ENCODE measurements at places on chromosomes 7 and 10.

- no peak for DNase-seq
Measured at GRCh38 chr10:73841061-73841421, 29.6 kb upstream of the NDST2 start.

GRCh38 chr7:42907316-42907715 is 4.6 kb downstream of the C7orf25 start:
- DNase-seq, result no peak

- DNase-seq, result no peak
Measured at GRCh38 chr7:143322760-143323633, 7.1 kb downstream of the CLCN1 start.

DNA sequence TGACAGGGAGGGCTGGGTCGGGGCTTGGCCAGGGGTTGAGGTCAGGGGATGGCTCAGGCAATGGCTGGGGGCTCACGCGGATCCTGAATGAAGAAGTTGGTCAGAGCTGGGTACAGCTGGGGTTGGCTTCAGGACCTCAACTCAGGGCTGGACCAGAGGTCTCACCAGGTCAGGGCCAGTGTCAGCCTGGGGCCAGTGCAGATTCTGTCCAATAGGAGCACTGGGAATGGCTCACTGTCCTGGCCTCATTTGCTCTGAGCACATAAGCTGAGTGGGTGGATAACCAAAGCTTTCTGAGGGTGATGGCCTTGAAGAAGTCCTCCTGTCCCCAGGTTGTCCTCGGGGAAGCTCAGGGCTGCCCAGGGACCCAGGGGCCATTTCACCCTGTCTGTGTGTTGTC is 54.9 kb upstream of the PCBD1 start:
- no peak for DNase-seq

- DNase-seq, result no peak
Measured at GRCh38 chr7:51279391-51280023, 37.1 kb downstream of the COBL start.

- no peak for DNase-seq
Measured at GRCh38 chr7:115642194-115642593, 388.4 kb downstream of the TFEC start.

DNA sequence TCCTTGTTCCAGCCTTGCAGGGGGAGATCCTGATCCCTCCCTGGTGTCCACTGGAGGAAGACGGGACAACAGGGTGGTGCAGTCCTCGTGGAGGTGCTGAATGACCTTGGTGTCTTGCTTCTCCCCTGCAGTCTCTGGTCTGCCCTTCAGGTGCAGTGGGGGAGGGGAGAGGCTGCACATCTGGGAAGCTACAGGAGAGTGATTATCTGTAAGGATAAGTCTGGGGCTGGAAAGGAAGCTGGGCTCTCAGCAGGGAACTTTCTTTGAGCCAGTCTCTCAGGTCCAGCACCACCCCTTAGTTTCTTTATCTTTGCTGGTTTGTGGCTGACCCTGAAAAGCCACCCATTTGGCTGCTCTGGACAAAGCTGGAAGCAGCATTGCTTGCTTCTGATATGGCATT is 275.6 kb downstream of the CCSER2 start:
- no peak for DNase-seq

GRCh38 chr7:33671531-33672262 is 233.6 kb upstream of the BMPER start:
- no peak for DNase-seq

GRCh38 chr10:987620-987869 is 689 bp upstream of the GTPBP4 start:
- no peak for DNase-seq

- no peak for DNase-seq
Measured at GRCh38 chr7:50397320-50397970, 52.7 kb downstream of the FIGNL1 start.

DNA sequence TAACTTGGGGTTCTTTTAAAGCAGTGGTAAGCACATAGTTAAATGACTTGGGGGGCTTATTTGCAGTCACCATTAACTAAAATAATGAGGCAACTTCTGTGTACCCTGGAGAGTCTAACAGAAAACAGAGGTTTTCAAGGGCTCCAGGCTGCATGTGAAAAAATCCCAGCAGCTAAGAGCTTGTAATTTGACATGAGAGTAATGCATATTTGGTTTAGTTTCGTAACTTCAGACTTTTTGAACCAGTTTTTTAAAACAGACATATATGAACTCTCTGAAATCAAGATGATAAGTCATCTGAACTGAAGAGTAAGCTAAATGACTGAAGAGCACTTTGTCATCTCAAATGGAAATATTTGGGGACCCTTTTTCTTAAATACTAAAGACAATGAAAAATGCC is 40.2 kb upstream of the IFRD1 start:
- DNase-seq, result no peak

GRCh38 chr7:66950763-66951162 is 29.7 kb downstream of the TMEM248 start:
- DNase-seq, result no peak

DNA sequence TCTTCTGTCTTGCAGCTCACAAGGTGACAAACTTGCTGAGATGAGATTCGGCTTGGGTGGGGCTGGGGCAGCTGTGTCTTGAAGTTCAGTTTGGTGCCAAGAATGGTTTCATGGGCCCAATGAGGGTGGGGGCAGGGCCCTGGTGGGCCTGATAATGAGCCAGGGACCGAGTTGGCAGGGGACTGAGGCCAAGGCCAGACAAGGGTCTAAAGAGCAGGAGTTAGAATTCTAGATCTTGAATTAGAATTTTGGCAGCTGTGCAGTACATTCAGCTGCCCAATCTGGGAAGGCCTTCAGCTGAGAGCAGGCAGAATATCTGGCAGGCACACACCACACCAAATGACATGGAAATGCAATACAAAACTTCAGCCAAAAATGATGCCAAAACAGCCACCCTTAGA is 1.5 kb upstream of the JAZF1 start:
- no peak for DNase-seq

GRCh38 chr7:110210941-110211608 is 879.9 kb upstream of the LRRN3 start:
- DNase-seq, result no peak

GRCh38 chr10:110706690-110707098 is 62.6 kb downstream of the RBM20 start:
- DNase-seq, result no peak

GRCh38 chr10:25047591-25048301 is 31.3 kb downstream of the THNSL1 start:
- DNase-seq, result no peak

DNA sequence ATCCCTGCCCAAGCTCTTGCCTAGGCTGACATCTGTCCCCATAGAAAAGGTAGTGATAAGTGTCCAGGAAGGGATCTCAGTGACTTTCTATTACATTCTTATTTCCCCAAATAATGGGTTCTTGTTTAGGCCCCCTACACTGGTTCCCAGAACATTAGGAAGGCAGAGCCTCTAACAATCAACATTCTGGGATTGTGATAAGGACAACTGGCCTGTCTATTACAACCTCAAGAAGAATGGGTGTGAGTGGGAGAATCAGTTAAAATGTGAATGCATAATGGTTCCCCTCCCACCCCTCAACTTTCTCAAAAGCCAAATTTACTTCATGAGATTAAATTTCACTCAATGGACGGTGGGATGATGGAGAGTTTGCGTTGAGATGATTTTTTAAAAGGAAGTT is 6.4 kb upstream of the ANKRD1 start:
- no peak for DNase-seq

GRCh38 chr10:101189461-101190401 is 39.5 kb downstream of the LBX1 start:
- DNase-seq, result no peak

DNA sequence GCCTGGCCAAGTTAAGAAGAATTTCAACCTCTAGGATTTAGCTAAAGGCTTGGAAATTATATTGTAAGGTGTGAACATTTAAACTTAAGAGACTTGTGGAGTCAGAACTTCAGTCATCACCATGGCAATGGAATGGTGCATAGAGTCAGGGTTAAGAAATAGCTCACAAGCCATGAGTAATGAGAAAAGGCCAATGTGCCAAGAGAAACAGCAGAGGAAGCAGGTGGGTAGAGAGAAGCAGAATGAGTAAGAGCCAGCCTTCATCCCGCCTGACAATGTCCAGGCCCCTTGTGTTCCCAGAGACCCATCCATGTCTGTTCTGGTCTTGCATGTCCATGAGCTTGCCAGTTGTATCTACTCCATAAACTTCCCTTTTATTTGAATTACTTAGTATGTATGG is 62.6 kb upstream of the TBX20 start:
- DNase-seq, result no peak

DNA sequence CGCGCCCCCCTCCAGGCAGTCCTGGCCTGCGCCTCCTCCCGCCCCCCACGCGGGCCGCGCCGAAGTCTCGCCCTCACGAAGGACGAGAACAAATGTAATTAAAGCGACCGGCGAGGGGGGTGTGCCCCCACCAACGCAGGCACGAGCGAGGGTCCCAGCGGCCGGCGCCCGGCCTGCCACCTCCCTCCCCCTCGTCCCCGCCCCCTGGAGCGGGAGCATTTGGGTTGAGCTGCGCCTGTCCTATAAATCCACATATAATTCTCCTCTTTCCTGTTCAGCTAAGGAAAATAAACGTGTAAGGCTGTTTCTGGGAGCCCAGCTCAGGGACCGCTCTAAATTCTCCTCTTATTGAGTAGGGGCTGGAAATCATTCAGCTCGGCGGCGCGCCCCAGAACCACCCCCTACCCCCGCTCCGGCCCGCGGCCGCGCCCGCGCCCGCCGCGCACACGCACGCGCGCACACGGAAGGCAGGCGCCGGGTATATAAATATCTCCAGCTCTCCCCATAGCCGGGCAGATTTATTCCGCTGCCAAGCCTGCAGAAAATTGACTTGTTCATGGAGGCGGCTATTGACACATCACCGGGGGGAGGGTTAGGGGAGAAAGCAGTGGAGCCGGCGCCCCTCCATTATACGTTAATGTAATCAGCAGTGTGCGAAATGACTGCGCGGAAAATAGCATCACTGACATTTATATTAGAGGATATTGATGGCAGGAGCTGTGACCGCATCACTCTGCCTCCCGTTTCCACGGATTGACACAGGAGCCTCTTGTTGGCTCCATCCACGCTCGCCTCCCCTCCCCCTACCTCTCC is 61.6 kb upstream of the BTRC start:
- no peak for DNase-seq

DNA sequence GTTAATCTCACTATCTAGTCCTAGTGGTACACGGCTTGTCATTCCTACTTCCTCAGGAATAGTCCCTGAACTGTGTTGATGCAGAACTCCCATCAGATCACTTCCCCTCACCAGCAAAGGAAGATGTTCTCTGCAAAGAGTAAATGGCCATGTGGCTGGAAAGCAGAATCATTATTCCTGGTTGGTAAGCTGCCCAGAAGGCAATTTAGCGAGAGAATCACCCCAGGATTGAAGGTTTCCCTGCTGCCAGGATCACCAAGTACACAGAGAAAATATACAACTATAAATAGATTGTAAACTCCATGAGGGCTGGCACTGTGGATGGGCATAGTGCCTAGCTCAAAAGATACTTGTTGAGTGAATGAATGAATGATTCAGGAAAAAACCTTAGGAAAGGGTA is 115.0 kb downstream of the GFRA1 start:
- DNase-seq, result no peak

DNA sequence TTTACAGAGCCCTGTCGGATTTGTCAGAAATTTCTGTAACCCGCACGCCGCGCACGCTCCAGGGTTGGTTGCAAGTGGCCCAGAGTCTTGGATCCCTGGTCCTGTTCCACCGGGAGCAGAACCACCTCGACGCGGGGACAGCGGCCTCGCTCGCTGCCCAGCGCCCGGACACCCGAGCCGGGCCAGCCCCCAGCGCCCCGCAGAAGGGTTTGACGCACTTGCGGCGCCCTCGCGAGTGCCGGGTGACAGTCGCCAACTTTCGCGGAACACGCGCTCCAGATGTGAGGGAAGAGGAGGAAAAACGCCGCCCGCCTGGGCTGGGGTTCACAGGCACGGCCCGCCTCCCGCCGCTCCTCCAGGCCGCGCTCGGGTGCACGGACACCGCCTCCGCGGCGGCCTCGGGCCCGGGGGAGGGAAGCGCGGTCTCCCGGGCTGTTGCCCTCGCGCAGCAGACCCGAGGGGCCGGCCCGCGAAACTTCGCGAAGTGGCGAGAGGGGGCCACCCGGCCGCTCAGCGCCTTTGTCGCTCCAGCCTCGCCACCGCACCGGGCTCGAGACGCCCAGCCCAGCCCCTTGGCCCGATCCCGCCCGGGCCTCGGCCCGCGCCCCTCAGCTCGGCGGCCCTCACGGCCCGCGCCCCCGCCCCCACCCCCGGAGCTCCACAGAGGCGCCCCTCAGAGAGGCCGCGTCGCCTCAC is 514 bp downstream of the RNF216 start:
- DNase-seq, result peak; percentile 35

DNA sequence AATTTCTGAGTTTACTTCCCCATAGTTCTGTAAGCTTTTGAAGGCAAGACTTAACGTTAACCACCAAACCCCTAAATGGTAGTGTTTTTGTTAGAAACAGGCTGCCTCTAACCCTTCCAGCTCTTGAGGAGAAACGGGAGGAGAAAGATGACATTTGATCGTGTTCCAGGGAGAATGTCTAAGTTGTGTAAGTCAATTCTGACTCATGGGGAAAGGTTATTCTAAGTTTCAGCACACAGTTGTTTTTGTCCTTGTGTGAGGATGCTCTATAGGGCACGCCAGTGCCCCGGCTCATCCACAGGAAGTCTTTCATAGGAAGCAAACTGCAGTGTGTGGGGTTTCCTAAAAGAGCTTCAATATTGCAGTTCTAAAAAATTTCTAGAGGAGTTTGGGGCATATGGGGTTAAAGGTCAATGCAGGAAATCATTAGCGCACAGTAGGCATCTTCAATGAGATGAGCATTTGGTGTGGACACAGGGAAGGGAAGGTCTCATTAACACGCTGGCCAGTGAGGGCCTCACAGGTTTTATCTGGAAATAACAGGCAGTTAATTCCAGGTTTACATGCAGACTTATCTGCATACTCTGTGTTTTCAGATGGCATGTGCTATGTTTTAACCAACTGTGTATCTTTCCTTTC is 638.2 kb upstream of the IGFBP3 start:
- no peak for DNase-seq
